ENCODE measurements at places on chromosomes 3 and 15.

GRCh38 chr3:187922704-187923416, 177.6 kb upstream of the BCL6 start:
- DNase-seq, result no peak

GRCh38 chr3:17081520-17081919, 196.8 kb downstream of the PLCL2 start:
- no peak for DNase-seq

DNA sequence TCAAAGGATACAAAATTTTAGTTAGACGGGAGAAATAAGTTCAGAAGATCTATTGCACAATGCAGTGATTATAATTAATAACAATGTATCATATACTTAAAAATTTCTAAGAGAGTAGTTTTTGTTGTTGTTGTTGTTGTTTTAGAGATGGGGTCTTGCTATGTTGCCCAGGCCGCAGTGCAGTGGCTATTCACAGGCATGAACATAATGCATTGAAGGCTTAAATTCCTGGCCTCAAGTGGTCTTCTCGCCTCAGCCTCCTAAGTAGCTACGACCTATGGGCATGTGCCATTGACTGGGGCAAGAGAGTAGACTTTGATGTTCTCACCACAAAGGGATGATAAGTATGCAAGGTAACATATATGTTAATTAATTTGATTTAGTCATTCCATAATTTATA, 7.5 kb downstream of the STRIT1 start:
- no peak for DNase-seq

DNA sequence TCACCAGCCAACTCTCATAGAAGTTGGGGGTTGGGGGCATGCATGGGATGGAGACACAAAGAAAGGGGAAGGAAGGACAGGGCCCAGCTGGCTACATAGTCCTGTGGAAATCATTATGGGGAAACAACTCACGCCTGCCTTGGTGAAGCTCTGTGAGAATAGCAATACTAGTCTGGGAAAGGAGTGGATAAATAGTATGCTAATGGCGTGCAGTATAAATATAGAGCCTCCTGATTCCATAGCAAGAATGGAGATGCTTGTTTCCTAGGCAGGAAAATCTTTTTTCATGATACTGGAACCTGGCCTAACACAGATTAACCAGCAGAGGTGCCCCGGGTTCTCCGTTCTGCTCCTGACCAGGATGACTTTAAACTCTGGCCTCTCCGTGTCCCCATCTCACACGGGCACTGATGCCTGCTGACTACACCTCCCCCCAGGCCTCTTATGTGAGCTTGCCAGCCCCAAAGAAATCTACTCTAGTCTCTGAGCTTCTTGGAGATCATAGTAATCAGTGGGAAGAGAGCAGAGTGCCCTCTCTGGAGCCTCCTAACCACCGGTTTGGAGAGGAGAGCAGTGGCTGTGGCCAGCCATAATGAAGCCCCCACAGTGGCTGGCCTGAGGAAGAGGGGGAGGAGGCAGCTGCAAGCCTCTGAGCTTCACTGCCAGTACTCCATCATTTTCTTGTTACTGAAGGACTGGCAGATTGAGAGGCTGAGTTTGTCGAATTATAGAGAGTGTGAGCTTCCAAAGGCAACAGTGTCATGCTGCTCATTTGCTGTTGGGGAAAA, 355.0 kb upstream of the SEMA6D start:
- no peak for DNase-seq

Data from stimulated activated CD4-positive, alpha-beta T cell treated with anti-CD3 and anti-CD28 coated beads, Interleukin-15, amount 100 ng/mL, for 1 hour (primary cell).